ENCODE measurements at places on chromosomes 3 and 15.

DNA sequence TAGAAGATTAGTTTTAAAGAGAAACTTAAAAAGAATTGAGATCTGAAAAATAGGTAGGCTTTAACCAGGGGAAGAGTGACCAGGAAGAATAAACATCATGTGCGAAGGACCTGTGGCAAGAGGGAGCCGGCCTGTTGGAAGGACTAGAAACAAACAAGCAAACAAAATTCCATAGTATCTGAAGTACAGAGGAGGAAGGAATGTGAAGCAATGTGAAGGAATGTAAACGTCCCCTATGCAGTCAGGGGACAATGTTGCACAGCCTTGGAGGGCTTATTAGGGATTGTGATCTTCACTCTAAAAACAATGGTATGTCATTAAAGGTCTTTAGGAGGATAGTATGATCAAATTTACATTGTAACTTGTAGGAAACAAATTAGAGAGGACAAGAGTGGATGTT lies 84.4 kb upstream of the PLCL2 start:
- DNase-seq: no peak
- no peaks in the 10 kb centered on the region for H3K4me1 ChIP-seq

DNA sequence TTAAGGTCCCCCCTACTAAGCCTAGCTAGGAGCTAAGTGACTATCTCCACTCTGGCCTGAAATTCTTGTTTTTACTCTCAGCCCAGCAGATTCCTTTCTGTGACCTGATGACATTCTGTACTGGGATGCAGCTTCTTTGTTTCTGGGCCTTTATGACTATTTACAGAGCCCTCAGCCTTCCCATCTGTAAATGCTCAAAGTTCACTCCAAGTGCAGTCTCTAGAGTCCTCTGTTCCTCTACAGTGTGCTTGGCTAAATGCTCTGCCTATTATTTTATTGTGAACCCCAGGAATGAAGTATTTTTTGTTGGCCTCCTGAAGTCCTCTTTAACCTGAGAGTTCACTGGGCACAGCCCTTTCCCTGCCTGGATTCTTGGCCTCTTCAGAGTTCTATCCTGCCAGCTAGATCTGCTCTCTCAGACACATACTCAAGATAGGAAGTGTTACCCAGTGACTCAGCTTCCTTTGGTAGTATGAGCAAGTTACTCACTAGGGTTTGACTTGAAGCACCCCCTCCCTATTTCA lies 278.1 kb upstream of the P2RY1 start:
- no peaks in the 10 kb centered on the region for H3K27me3 ChIP-seq
- no peak overlapping the region for H3K4me3 ChIP-seq
- peaks cover 23% of the 10 kb centered on the region for H3K4me1 ChIP-seq
- peak overlapping the region; percentile 40 for H3K27ac ChIP-seq

DNA sequence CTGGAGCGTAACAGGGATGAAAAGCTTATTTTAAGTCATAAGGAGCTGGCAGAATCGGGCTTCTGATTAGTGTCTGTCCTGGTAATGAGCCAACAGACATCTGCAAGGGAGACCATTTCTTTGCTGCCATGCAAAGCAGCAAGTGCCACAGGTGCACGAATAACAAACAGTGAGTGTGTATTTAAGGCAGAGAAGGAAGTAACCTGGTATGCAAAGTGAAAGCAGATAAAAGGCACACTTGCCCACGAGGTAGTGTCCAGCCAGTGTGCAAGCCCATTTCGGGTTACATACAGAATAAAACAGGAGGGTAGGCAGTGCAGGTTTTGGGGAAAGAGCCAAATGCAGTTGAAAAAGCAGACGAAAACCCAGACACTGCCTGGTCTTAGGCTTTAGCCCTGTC lies 1153.7 kb downstream of the SI start:
- DNase-seq: no peak
- no peaks in the 10 kb centered on the region for H3K4me1 ChIP-seq
- no peak overlapping the region for H3K4me3 ChIP-seq
- H3K27ac ChIP-seq: no peak overlapping the region

DNA sequence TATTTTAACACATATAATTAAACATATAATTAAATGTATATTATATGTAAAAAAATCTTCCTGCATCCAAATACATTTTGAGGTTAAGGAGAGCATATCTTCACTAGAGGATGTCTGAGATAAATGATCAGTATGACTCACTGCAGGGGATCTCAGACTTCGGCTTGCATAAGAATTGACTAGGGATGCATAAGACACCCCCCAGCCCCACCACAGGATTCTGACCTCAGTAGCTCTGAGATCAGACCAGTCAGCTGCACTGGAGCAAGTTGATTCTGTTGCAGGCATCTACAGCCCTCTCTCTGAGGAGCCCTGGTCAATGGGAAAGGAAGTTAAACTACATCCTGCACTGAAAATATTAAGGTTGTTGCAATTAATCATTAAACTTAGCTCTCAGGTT lies 29.0 kb upstream of the TBC1D21 start:
- no peak overlapping the region for H3K4me3 ChIP-seq
- H3K4me1 ChIP-seq: no peaks in the 10 kb centered on the region
- H3K27ac ChIP-seq: no peak overlapping the region
- no peak for DNase-seq
- H3K36me3 ChIP-seq: no peaks in the 10 kb centered on the region
- no peaks in the 10 kb centered on the region for H3K27me3 ChIP-seq

GRCh38 chr15:73991260-73991659 lies 835 bp downstream of the STOML1 start:
- H3K36me3 ChIP-seq: no peaks in the 10 kb centered on the region
- H3K27ac ChIP-seq: peak overlapping the region; percentile 83
- H3K4me3 ChIP-seq: peak overlapping the region; percentile 42
- H3K27me3 ChIP-seq: no peaks in the 10 kb centered on the region

DNA sequence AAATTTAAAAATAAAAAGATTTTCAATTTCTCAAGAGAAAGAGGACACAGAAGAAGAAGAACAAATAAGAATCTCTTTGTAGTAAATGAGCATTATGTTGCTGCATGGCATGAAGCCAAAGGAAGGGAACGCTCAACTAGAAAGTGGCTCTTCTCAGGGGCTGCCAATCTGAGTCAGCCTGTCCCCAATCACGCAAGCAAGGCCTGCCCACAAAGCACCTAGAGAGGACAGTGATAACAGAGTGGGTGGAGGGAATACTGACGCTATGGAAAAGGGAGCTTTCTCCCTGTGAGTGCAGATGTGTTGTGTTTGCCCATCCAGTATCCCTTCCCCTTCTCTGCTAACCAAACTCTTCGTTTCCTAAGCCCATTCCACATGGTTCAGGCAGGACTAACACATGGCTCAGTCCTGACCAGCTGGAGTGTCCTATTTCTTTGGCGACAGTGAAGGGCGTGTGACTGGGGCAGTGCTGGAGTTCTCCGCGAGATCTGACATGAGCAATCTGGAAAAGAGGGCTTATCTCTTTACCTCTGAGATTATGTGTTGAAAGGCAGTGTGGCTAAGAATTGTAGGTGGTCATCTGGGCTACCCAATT lies 14.2 kb downstream of the FBN1 start:
- H3K27me3 ChIP-seq: no peaks in the 10 kb centered on the region
- no peak overlapping the region for H3K4me3 ChIP-seq
- peaks cover 7% of the 10 kb centered on the region for H3K4me1 ChIP-seq
- no peaks in the 10 kb centered on the region for H3K36me3 ChIP-seq
- DNase-seq: no peak

- H3K4me1 ChIP-seq: no peaks in the 10 kb centered on the region
- no peaks in the 10 kb centered on the region for H3K36me3 ChIP-seq
- H3K27me3 ChIP-seq: no peaks in the 10 kb centered on the region
- H3K27ac ChIP-seq: no peak overlapping the region
- H3K4me3 ChIP-seq: no peak overlapping the region
Measured at GRCh38 chr3:72044231-72044855, 259.4 kb upstream of the PROK2 start.

DNA sequence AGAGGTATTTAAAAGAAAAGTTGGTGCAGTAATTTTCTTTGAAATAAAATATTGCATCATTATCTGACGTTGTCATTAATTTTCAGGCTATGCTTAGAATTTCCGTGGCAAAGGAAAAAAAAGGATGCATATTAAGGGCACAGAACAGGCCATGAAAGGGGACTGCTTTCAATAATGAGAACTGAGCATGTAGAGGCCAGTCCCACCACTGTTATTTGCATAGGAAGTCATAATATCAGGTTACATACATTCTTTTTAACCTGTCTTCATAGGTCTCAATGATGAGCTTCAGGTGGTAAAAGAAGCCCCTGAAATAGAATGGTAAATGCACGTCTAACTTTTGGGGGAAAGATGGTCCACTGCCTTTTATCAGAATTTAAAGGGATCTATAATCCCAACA lies 272.1 kb upstream of the ALCAM start:
- no peaks in the 10 kb centered on the region for H3K36me3 ChIP-seq
- no peak overlapping the region for H3K4me3 ChIP-seq
- no peaks in the 10 kb centered on the region for H3K4me1 ChIP-seq
- DNase-seq: no peak

DNA sequence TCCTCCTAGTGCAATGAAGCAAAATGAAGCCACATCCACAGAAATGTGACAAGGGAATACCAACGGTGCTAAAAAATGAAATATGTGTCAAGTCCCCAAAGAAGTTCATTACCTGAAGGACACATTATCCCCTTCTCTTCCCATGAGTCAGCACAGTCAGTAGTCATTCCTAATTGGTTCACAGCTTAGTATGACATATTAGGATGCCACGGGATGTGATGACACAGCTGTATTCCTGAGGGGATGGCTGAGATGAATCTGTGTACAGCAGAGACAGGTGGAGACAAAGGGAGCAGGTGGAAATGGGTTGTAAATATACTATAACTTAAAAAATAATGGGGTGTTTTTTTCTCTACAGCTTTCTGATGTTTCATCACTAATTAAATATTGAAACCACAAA lies 273.4 kb downstream of the ARRDC4 start:
- H3K36me3 ChIP-seq: no peaks in the 10 kb centered on the region
- no peak for DNase-seq
- no peaks in the 10 kb centered on the region for H3K27me3 ChIP-seq
- no peak overlapping the region for H3K27ac ChIP-seq
- H3K4me1 ChIP-seq: no peaks in the 10 kb centered on the region
- H3K4me3 ChIP-seq: no peak overlapping the region

GRCh38 chr3:196472286-196472685 lies 31.3 kb downstream of the RNF168 start:
- no peak overlapping the region for H3K27ac ChIP-seq
- no peak for DNase-seq
- H3K36me3 ChIP-seq: peaks cover 28% of the 10 kb centered on the region
- H3K4me1 ChIP-seq: no peaks in the 10 kb centered on the region
- no peak overlapping the region for H3K4me3 ChIP-seq

DNA sequence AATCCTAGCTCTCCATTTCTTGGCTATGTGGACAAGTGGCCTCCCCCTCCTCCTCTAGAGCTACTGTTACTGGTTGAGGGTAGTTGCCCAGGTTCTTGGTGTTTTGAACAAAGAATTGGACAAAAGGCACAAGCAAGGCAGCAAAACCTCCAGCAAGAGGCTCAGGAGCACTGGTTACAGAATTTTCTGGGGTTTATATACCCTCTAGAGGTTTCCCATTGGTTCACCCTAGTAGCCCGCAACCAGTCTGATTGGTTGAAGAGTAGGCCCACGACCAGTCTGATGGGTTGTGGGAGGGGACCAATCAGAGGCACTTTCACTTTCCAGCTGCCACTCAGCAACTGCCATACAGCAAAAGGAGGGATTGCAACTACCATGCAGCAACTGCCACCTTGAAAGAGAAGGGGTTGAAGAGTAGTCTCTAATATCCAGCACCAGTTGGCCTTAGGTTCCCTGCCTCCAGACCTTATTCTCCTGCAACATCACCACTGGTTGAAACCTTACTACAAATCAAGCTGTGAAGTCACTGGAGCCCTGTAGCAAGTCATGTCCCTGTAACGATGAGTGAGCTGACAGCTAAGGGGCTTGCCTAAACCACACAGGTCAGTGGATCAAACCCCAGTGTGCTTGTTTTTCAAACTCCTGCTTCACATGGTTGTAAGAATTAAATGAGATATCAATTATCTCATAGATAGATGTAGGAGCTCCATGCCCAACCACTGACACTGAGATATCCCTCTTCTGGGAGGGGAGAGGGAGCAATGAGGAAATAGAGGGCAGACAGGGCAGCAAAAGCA lies 2.9 kb upstream of the C15orf39 start:
- peak; percentile 48 for DNase-seq
- H3K4me1 ChIP-seq: peaks cover 35% of the 10 kb centered on the region
- no peaks in the 10 kb centered on the region for H3K27me3 ChIP-seq
- H3K36me3 ChIP-seq: no peaks in the 10 kb centered on the region

DNA sequence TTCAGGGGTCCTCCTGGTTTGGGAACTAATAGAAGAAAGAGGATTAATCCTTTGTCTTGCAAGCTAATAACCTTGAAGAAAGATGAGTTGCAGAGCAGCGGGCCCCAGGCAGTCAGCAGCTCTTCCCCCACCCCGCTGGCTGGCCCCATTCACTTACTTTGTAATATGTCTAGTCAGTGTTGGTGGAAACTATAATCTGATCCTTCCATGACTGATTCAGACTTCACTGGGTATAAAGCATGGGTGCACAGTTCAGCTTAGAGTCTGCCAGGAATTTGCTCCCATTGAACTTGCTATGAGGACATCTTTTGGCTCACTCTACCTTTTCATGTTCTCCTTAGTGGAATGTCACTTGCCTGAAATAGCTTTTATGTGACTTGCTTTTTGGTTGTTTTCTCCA lies 117.7 kb downstream of the CCNL1 start:
- DNase-seq: no peak
- no peaks in the 10 kb centered on the region for H3K36me3 ChIP-seq
- H3K4me1 ChIP-seq: peaks cover 3% of the 10 kb centered on the region
- no peak overlapping the region for H3K27ac ChIP-seq

DNA sequence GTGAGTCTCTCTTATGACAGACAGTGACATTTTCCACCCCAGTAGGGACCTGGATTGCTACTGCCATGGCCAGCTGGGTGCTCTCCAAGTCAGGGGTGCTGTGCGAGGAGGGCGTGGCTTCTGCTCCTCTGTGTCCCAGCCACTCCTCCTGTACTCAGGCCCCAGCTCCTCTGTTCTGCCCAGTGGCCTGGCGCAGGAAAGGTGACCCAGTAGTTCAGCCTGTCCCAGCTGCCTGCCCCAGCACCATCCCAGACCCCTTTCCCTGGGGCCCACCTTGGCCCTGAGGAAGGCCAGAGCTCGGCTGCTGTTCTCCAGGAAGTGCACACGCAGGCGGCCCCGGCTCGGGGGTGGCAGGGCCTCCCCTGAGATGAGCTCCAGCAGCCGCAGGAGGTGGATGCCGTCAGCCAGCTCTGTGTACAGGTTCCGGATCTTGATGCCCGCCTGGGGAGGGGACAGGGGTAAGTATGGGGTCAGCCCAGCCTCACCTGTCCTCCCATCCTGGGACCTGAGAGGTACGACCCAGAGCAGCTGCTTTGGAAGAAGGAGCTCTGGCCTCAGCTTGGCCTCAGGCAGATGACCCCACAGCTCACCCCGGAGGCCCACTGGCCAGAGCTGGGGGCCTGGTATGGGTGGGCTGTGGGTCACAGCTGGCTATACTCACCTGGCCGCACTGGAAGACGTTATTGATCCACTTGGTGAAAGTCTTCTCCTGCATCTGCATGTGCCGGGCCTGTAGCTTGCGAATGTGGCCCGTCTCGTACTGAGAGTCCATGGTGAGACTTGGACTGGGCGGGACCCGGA lies 1.0 kb downstream of the SPTBN5 start:
- no peak overlapping the region for H3K4me3 ChIP-seq
- H3K36me3 ChIP-seq: no peaks in the 10 kb centered on the region
- no peaks in the 10 kb centered on the region for H3K27me3 ChIP-seq
- peak; percentile 99 for DNase-seq
- H3K27ac ChIP-seq: peak overlapping the region; percentile 78

- H3K4me3 ChIP-seq: no peak overlapping the region
- no peaks in the 10 kb centered on the region for H3K27me3 ChIP-seq
Measured at GRCh38 chr15:96733721-96734120, 403.2 kb downstream of the NR2F2 start.

- peaks cover 27% of the 10 kb centered on the region for H3K4me1 ChIP-seq
- DNase-seq: no peak
- no peaks in the 10 kb centered on the region for H3K36me3 ChIP-seq
- no peaks in the 10 kb centered on the region for H3K27me3 ChIP-seq
Measured at GRCh38 chr3:56778893-56779292, 22.9 kb downstream of the ARHGEF3 start.

- no peaks in the 10 kb centered on the region for H3K27me3 ChIP-seq
- no peak for DNase-seq
Measured at GRCh38 chr15:98231696-98232440, 271.4 kb downstream of the ARRDC4 start.
